Hematopoietic multipotent progenitor cell (in vitro differentiated cells): ENCODE measurements at places on chromosomes 12 and 14.

DNA sequence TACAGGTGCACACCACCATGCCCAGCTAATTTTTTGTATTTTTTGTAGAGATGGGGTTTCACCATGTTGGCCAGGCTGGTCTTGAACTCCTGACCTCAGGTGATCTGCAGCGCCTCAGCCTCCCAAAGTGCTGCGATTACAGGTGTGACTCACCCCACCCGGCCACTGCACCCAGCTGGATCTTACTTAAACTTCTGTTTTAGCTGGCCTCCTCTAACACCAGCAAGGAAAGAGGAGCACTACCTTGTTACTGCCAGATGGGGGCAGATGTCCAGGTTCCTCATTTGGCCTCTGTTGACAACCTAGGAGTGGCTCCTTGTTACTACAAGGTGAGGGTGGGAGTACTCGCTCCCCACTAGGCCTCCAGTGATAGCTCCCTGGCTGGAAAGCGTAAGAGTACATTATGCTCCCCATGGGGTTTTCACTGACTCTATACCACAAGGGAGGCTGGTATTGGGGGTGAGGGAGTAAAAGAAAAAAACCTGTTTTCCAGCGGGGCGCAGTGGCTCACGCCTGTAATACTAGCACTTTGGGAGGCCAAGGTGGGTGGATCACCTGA is 13.2 kb upstream of the ARF6 start:
- no peak for DNase-seq

GRCh38 chr14:64654901-64655300 is 49.3 kb upstream of the PLEKHG3 start:
- no peak for DNase-seq

DNA sequence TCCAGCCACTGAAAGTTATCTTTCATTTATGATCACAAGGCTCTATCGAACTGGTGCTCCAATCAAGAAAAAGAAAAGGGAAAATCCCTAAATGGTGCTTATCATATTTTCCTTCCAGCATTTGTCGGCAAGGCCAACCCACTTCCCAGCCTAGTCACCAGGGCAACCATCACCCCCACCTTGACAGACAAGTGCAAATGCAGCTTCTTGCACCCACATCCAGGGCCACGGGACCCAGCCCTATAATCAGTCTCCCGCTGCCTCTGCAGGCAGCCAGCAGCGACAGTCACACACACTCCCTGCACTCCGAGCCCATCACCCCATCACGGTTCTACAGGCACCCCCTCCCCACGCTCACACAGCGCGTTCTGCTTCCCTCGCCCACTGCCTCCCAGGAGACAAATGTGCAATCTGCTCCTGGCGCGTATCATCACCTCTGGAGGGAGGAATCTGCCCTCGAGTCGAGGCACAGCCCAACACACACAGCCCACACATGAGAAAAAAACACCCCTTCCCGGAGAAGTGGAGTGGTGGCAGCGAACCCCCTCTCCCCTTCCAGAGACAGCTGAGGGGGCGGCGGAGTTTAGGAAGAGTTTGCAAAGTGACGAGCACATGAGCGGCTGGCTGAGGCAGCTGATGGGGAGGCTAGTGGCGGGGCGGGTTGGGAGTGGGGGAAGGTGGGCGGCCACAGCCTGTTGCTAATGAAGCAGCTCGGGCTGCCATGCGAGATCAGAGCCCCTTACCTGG is 9.3 kb upstream of the PPP4R4 start:
- no peak for DNase-seq

DNA sequence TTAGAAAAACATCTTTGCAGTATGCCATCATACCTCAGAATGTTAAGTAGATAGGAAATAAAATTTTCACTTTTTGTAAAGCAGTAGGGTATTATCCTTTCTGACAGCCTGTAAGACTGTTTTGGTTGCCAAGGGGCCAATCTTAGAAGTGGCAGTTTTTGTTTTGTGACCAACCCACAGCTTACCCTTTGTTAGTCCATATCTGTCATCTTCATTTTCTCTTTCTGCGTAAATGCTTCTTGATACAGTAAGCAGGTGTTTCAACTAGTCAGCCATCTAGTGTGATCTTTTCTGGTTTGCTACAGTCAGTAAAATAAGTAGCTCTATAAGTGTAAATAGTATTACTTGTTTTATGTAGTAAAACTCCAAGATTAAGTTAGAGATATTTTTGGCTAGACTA is 8.8 kb downstream of the PPM1A start:
- no peak for DNase-seq

DNA sequence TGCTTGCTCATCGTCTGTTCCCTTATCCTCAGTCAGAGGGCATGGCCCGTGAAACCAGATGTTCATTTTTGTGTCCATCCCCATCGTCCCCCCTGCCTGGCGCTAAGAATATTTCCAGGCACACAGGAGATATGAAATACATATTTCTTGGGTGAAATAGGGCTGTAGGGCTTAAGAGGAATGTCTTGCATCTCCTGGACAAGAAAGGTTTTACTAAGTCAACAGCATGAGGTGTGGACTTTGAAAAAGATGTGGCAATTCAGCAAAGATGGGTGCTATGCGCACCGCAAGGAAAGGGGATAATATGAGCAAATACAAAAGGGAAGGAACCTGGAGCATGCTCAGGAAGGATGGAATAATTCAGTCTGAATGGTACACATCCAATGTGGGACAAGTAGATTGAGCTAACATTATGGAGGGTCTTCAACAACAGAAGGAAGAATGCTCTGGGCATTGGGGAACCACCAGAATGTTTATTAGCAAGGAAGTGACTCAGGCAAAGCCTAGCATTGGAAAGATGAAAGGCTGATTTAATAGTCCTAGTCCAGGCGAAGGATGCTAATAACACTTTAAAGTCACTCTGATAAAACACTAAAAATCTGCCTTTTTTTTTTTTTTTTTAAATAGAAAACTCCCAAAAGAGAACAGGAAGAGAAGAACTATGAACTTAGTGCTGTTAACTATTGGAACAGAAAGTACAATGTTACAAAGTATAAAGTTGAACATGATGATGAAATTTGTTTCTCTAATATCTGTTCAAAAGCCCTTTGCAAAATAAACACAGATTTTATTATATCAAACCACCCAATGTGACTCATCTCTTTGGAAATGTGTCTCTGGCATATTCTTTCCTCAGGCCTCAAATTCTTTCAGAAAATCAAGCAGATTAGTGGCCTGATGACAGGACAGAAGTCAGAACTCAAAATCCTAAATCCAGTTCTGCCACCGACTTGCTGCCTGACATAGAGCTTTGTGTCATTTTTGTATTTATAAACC is 449.5 kb downstream of the BCAT1 start:
- DNase-seq, result no peak

- DNase-seq, result no peak
Measured at GRCh38 chr12:50101663-50102062, 2.1 kb upstream of the GPD1 start.
